Activated CD4-positive, alpha-beta T cell treated with anti-CD3 and anti-CD28 coated beads, Interleukin-2, amount 50 U/mL, for 24 hours (primary cell): ENCODE measurements at places on chromosomes 2 and 18.

- DNase-seq = no peak
Measured at GRCh38 chr2:218927422-218927821, 32.0 kb upstream of the CDK5R2 start.

DNA sequence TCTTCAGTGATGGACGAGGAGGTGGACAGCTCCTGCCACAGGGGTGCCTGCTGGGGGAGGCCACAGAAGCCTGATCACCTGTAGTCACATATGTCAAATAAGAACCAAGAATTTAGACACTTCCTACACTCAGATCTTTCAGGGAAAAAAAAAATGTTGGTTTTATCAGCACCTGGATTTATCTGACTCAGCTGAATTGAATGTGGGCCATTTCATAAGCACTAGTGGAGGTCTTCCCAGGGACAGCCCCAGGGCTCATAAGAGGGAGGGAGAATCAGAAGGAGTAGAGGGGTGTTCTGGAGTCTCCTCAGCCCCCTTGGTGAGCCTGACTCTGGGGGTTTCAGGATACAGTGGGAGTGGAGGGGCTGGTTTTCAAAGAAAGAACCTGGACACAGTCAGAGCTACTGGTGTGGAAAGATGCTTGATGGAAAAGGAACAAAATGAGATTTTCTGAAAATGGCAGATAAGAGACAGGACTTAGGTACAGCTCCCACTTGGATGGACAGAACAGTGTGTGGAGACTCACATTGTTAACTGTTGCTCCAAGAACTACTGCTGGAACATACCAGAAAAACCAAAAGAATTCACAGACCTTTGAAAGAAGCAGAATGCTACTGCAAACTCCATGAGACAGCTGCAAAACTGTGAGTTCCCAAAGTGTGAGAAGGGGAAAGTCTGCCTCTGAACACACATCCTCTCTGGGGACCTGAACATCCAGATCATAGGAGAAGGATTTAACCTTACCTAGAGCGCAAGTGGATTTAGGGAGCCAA, 45.4 kb downstream of the LCT start:
- DNase-seq = no peak

GRCh38 chr2:119068154-119068725, 90.3 kb downstream of the C1QL2 start:
- DNase-seq = no peak

DNA sequence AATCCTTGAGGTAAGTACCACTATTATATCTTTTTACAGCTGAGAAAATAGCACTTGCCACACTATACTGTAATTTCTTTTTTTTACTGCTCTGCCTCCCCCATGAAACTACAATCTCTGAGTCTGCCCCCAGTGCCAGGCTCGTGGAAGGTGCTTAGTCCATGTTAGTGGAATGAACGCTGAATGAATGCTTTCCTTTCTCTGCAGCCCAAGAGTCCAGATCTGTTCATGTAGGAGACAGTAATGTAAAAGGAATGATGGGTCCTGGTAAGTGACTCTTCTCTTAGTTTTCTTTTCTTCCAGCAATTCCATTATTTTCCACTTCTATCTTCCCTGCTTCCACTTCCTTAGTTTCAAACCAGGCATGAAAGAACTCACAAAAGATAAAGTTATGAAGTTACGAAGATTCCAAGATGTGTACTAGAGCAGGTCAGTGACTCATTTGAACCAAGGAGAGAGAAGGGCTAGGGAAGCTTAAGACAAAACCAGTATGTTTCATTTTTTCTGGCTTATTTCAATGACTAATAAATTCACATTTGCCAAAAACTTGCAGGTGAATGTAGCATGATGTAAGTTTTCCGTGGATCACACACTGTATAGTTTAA, 46.0 kb downstream of the ARHGEF33 start:
- no peak for DNase-seq

DNA sequence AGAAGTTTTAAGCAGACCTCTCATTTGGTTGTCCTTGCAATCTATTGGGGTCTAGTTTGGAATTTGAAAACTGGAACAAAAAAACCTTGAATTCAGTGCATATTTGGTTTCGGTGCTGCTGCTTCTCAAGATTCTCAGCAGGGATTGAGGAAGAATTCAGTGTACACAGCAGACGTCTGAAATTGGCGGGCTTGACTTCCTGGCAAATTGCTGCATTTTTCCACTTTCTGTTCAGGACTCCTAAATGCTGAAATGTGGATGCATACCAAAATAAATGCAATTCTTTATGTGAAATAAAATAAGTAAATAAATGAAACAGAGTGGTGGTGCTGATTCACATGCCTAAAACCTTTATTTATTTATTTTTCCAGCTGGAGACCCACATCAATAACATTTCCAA, 332.4 kb upstream of the KYNU start:
- no peak for DNase-seq

GRCh38 chr2:21438949-21439348, 315.2 kb downstream of the TDRD15 start:
- no peak for DNase-seq

DNA sequence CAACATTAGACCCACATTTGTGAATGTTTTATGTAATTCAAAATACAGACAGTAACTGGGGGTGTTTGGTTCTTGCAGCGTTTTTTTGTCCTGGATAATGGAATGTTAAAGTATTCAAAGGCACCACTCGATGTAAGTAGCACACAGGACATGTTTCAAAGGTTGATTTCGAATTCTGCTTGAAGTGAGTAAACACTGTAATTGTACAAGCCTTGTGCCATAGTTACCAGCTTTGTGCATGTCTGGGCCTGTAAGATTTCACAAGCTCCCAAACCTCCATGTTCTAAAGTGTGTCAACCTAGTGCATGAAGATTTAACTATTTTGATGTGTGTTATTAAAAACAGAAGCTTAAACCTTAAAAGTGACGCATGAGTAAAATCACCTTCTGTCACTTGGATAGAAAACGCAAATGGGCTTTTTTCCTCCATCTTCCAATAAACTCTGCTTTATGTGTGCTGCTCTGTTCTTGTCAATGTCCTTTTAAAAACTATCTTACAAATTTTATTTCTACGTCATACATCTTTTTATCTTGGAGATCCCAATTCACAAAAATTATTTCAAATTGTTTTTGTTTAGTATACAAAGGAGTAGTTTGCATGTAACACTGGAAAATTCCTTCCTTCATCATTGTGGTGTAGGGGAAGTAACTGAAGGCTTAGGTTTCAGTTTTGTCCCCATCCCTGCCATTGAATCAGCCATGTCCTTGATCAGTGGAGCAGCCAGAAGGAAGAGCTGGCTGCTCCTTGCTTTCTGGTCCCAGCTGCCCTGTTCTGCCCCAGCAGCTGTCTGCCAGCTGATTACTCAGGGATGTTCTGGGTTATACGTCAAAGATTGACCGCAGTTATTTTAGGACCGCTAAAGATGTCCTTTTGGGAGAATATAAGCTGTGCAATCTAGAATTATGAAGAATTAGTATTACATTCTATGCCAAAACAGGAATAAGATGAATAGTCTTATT, 119.2 kb downstream of the PRKRA start:
- DNase-seq = no peak

DNA sequence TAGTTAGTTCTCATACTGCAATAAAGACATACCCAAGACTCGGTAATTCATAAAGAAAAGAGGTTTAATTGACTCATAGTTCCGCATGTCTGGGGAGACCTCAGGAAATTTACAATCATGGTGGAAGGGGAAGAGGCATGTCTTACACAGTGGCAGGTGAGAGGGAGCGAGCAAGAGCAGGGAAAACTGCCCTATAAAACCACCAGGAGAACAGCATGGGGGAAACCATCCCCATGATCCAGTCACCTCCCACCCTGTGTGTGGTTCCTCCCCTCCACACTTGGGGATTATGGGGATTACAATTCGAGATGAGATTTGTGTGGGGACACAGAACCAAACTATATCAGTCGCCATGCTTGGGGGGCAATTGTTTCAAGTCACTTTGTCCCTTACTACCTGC, 1.1 kb upstream of the SSB start:
- no peak for DNase-seq

GRCh38 chr2:240452462-240453256, 17.2 kb downstream of the GPC1 start:
- no peak for DNase-seq

DNA sequence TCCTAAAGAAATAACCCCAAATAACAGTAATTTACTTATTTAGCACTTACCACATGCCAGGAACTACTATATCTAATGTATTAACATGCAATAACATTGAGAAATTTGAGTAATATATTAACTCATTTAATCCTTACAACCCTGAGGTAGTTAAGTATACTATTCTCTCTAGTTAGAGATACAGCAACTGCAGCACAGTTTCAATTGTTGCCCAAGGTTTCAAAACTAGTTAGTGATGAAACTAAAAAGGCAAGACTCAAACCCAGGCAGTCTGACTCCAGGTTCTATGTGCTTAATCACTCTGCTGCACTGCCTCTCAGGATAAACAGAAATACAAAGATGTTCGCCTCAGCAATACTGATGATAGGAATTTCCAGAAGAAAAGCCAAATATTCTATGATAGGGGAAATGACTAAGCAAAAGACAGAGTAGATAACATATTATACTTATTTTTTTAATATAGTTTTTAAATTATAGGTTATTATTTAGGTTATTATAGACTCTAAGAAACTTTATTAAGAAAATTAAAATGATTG, 88.0 kb downstream of the SS18 start:
- no peak for DNase-seq

DNA sequence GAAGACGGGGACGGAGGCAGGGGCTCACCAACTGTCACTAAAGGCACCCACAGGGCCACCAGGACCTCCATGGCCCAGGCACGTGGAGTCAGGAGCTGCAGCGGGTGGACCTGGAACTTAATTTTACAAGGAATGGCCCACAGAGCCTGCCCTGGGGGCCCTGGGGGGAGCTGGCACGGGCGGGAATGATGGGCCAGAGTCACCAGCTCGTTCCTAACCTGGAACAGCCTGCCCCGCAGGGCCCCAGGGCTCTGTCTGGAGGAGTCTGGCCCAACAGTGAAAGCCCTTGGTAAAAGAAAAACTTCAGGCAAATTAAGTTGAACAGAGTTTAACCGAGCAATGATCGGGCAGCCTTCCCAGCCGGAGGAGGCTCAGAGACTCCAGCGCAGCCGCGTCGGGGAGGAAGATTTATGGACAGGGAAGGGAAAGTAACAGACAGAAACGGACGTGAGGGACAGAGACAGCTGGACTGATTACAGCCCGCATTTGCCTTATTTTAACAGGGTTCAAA, 118.4 kb upstream of the TMEM18 start:
- DNase-seq = no peak
